ENCODE measurements at places on chromosomes 5 and 9. TPM values are rescaled to one million over a fixed set of nuclear protein-coding genes. Genes with fewer than 3 reads are reported as not detected.

The ALG2 gene
- 35.3 TPM for total RNA-seq

DNA sequence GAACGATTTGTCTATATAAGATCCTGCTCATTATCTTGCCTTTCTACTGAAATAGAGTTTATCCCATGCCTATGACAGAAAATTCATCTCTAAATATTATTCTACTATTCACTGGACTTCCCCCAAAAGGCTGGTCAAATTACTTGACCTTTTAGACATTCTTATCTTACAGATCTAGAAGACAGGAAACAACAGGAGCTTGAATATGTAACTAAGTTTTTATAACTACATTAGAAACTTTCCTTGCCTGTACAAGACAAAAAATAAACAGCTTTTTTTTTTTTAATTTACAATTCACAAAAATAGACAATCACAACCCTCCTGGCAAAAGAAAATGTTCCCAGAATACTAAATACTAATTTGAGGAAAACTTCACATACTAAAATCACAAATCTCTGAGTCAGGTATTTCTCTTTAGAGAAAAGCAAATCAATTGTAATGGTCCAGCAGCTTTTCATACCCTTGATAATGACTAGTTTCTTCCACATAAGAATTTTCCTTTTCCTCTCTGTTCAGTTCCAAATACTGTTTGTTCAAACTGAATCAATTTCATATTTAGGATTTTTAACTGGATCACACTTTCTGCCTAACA, 68.6 kb downstream of the MLLT3 start:
- no peak for DNase-seq
- H3K4me3 ChIP-seq: peak overlapping the region; percentile 1
- H3K36me3 ChIP-seq: no peaks in the 10 kb centered on the region
- peaks cover 54% of the 10 kb centered on the region for H3K4me1 ChIP-seq
- H3K27ac ChIP-seq: peak overlapping the region; percentile 24
- H3K27me3 ChIP-seq: no peaks in the 10 kb centered on the region

DNA sequence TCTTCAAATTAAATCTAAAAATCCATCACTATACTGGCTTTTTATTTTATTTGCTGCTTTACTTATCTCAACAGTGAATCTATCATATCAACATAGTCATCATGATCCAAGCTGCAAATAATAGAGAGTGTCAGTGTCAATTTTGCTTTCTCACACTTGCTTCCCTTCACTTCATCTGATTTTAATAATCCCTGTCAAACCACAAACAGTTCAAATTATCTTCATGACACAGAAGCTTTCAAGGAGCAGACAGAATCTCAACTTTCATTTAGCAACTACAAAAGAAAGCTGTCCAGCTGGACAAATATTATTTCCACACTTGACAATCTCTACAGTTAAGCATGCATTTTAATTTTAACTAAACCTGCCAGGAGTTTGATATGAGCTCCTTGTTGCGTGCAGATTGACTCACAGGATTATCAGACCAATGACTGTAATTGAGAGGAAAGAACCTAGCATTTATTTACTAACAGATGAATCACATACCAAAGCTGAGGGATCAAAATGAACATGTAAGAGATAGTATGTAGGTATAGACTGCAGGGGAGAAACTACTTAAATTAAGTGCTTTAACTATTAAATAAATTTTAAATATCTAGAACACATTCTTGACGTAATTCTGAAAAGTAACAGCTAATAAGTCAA, 56.0 kb downstream of the KIAA0825 start:
- no peaks in the 10 kb centered on the region for H3K27me3 ChIP-seq
- H3K27ac ChIP-seq: no peak overlapping the region
- peaks cover 5% of the 10 kb centered on the region for H3K4me1 ChIP-seq
- no peak overlapping the region for H3K4me3 ChIP-seq
- no peak for DNase-seq
- H3K36me3 ChIP-seq: peaks cover 5% of the 10 kb centered on the region

The GLIPR2 gene
- 4.6 TPM for total RNA-seq

The LMBRD2 gene
- 7.9 TPM for total RNA-seq

DNA sequence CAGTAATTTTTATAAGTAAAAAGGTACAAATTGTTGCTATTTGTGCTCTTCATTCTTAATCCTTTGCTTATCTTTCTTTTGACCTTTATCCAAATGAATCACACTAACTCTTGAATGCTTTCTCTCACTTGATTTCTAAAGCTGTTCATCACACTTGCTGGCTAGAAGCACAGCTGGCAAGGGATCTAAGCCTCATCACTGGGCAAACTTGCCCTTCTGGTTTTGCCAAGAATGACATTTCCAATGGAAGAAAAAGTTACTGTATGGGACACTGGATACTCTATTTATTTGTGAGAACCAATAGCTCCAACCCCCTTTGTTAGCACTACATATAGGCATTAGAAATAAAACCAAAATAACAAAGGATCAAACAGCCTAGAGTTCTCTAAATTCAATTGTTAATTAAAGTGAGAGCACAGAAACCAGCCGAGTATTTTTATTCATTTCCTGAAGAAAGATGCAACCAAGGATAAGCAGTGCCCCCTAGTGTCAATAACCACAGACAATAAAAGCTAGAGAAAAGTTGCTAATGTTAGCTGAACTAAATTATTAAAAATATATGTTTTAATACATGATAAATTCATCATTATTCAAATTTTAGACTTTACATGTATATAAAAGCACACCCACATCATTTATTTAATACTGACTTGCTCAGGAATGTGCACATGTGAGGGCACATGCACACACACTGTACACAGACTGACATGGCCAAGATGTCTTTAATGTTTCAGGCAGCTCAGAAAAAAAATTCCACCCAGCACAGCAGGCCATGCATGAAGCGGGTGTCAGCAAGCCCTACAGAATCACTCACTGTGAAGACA, 59.8 kb upstream of the POU5F2 start:
- H3K27me3 ChIP-seq: peaks cover 3% of the 10 kb centered on the region
- H3K4me1 ChIP-seq: peaks cover 8% of the 10 kb centered on the region
- no peak overlapping the region for H3K4me3 ChIP-seq
- DNase-seq: no peak
- no peak overlapping the region for H3K27ac ChIP-seq

DNA sequence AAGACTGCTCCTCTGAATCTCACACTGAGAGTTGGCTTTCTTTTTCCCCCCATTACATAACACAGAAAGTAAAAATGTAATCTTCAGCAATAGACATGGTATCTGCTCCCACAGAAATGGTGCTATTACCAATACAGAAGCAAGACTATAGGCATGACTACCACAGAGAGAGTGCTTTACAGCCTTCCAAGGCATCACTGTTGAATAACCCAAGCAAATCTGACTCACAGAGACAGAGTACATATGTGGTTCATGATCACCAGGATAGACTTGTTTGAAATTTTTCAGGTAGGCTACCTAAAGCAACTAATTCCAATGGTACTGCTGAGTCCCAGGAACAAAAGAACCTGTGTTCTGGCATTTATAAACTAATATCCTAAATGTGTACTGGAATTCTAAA, 1373.4 kb upstream of the C9orf72 start:
- H3K27ac ChIP-seq: no peak overlapping the region
- H3K36me3 ChIP-seq: no peaks in the 10 kb centered on the region
- DNase-seq: no peak
- H3K4me1 ChIP-seq: no peaks in the 10 kb centered on the region
- no peak overlapping the region for H3K4me3 ChIP-seq
- H3K27me3 ChIP-seq: peaks cover 5% of the 10 kb centered on the region
